ENCODE measurements at places on chromosomes 4 and X.

GRCh38 chrX:125757794-125758564, 408.1 kb downstream of the DCAF12L2 start:
- DNase-seq: no peak

GRCh38 chrX:17608888-17609287, 128.4 kb upstream of the SCML1 start:
- DNase-seq: no peak

- no peak for DNase-seq
Measured at GRCh38 chr4:21544955-21545354, 403.6 kb downstream of the KCNIP4 start.

GRCh38 chrX:41862562-41863184, 60.7 kb downstream of the CASK start:
- no peak for DNase-seq

- no peak for DNase-seq
Measured at GRCh38 chr4:48699475-48699874, 80.6 kb downstream of the FRYL start.

DNA sequence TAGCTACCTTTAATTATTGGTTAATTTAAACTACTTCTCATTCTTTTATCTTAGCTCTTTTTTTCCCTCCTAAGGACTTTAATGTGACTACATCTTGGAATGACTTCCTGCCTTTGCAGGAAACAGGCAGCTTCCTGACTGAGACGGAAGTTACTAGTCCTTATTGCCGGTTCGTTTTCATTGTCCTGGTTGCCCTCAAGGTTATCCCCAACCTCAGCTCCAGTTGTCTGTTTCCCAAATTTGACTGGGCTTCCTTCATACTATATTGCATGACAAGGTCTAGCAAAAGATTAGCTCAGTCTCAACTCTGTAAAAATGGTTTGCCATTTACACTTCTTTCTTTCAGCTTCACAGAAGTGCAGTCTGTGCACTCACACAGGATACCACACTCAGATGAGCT, 109.9 kb upstream of the DDX53 start:
- no peak for DNase-seq

DNA sequence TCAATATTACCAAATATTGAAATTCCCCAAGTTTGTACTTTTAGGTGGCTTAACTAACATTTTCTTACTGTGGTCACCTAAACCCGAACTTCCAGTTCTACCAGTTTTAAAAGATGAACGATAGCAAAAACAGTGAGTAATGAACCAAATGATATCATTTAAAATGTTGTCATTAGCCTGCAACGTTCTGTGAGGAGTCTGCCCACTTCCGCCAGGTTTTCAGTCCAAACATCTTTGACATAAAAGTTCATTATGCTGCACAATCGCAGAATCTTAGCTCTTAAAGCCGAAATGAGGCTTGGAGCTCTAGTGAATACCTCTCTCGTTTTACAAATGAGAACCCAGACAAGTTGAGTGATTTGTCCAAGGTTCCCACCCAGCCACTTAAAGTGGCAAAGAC, 762 bp downstream of the PIGA start:
- no peak for DNase-seq

GRCh38 chrX:11386812-11387211, 93.6 kb downstream of the AMELX start:
- no peak for DNase-seq

DNA sequence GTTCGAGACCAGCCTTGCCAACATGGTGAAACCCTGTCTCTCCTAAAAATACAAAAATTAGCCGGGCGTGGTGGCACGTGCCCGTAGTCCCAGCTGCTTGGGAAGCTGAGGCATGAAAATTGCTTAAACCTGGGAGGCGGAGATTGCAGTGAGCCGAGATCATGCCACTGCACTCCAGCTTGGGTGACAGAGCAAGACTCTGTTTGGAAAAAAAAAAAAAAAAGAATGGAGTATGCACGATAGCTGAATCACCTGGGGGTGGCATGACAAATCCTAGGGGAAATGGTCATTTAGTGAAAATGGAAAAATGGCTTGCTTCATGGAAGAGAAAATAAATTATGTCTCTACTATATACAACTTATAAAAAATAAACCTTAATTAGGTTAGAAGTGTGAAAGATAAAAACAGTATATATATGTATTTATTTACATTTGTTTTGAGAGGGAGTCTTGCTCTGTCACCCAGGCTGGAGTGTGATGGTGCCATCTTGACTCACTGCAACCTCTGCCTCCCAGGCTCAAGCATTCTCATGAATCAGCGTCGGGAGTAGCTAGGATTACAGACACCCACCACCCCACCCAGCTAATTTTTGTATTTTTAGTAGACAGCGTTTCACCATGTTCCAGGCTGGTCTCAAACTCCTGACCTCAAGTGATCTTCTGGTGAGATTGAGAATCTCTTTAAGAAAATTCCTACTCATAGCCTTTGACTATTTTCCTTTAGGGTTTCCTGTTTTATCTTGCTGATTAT, 19.3 kb upstream of the ING2 start:
- no peak for DNase-seq

- no peak for DNase-seq
Measured at GRCh38 chr4:76562836-76563453, 127.9 kb downstream of the SHROOM3 start.

DNA sequence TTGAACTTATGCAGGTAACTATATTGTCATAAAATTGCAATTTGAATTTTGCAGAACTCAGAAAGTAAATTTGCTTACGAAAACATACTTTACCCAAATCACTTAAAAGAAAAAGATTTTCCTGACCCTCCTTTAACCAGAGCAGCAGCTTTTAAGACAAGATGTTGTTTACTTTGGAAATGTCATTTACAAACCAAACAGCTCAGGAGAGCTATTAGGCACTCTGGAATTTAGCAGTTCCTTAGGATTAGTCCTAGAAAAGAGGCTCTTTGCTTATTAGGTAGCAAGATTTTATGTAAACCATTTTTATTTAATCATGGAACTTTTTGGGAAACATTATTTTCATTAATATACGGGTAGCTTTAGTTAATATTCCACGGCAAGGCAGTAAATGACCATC, 765.7 kb upstream of the POU3F4 start:
- DNase-seq: no peak

DNA sequence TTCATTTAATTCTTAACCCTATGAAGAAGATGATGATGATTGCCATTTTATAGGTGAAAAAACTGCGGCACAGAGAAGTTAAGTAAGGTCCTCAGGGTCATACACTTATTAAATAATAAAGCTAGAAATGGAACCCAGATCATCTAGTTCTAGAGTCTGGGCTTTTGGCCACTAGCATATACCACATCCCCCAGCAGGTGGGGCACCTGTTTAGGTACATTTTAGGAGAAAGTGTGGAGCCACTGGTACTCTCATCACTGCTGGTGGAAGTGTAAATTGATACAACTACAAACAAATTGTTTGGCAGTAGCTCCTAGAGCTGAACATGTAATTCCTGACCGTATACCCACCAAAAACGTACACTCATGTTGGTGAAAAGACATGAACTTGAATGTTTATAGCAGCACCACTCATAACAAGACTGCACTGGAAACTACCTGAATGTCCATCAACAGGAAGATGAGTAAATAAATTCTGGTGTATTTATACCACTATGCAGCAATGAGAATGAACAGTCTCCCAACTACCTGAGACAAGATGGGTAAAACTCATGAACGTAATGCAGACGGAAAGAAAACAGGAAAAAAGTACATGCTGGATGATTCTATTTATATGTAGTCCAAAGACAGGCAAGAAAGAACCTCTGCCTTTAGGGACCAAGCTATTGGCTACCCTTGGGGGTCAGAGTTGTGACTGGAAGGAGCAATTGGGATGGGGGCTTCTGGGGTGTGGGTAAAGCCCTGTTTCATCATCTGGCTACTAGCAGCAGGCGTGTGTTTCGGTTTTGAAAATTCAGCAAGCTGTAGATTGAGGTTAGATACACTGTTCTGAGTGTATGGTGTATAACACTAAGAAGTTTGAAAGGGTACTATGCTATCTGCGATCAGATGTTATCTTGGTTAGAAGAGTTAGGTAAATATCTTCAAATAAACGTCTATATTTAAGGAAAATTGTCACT, 72.3 kb upstream of the ADGRG2 start:
- DNase-seq: no peak

GRCh38 chr4:15598644-15599043, 56.5 kb downstream of the FBXL5 start:
- no peak for DNase-seq

- no peak for DNase-seq
Measured at GRCh38 chr4:6876440-6876839, 33.2 kb upstream of the TBC1D14 start.

DNA sequence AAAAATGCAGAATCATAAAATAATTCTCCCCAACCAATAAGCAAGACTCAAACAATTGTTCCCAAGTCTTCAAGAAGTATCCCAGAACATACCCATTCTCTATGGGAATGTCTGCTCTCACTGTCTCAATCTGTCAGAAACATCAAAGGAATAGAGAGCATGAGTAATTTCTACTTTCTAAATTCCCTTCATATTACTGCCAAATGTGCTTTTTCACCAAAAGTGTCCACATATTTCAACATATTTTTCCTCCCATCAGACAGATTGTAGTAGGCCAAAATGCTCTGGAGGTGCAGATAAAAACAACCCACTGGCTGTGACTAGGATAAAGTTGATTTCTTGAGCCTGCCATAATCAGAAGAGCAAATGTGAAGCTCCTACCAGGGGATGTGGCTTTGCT, 692.0 kb upstream of the FAM241A start:
- no peak for DNase-seq

DNA sequence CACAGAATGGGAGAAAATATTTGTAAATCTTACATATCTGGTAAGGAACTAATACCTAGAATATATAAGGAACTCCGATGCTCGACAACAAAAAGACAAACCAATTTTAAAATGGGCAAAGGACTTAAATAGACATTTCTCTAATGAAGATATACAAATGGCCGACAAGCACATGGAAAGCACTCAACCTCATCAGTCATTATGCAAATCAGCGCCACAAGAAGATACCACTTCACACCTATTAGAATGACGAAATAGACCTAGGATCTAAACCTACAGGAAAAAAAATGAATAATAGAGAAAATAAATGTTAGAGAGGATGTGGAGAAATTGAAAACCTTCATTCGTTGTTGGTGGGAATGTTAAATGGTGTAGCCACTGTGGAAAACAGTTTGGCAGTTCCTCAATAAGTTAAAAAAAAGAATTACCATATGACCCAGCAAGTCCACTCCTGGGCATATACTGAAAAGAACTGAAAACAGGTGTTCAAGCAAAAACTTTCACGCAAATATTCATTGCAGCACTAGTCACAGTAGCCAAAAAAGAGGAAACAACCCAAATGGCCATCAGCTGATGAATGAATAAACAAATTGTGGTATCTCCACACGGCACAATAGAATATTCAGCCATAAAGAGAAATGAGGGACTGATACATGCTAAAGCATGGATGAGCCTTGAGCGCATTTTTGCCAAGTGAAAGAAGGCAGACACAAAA, 57.3 kb upstream of the WDR19 start:
- DNase-seq: no peak

GRCh38 chrX:2193273-2193592, 307.5 kb downstream of the DHRSX start:
- DNase-seq: no peak

DNA sequence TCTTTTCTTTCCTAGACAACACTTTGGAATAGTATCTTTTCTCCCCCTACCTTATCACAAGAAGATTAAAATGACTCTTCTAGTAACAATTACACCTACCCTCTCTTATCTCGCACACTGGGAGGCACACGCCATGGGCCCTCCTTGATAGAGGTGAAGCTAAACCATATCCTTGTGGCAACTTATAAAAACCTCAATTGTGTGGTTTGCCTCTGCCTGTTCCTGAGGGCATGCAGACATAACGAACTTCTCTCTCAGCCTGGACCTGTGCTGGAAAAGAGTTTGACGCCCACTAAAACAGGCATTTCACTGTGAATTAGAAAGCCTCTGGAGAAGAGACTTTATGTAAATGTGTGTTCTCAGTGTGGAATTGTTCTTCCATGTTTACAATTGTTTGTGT, 141.2 kb downstream of the NDST3 start:
- DNase-seq: no peak

GRCh38 chrX:135086197-135086854, 34.0 kb downstream of the ETDB start:
- peak; percentile 31 for DNase-seq

GRCh38 chr4:98209111-98209510, 52.1 kb upstream of the RAP1GDS1 start:
- DNase-seq: no peak

DNA sequence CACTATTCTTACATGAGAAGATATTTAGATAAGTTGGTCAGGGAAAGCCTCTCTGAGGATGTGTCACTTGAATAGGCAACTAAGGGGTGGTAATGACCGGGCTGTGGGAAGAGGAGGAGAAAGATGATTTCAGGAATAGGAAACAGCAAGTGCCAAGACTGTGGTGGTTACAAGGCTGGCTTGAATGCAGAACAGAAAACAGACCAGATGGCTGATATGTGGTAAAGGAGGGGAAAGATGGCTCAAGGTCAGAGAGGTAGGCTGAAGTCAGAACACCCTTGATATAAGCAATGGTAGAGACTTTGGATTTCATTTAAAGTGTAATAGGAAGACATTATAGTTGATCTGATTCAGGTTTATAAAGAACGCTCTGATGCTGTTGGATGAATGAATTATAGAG, 15.0 kb downstream of the TLR7 start:
- no peak for DNase-seq

- no peak for DNase-seq
Measured at GRCh38 chrX:56281789-56282188, 49.6 kb downstream of the KLF8 start.

- DNase-seq: no peak
Measured at GRCh38 chrX:42804524-42804923, 26.6 kb upstream of the PPP1R2C start.

DNA sequence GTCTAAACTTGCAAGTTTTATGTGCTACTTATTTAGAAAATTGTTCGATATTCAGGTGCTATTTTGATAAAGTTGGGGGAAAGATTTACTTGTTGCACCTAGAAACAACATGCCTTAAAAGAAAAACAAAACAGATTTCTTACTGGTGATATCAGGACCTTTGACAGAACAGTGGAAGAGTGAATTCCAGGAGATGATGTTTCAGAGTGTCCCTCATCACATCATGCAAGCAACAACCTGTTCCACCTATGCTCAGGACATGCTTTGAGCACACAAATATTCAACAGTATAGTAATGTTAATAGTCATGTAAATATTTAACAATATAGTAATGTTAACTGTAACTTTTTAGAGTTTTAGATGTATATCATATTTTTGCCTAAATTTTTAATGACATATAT, 23.9 kb upstream of the RNF128 start:
- no peak for DNase-seq

GRCh38 chr4:130210864-130211263, 1114.9 kb downstream of the C4orf33 start:
- no peak for DNase-seq
